LHCN-M2 (cell line): ENCODE measurements at places on chromosomes 16 and 17. TPM values are rescaled to one million over a fixed set of nuclear protein-coding genes. Genes with fewer than 3 reads are reported as not detected.

CCL3 gene
- total RNA-seq = not detected in 2 replicates

CA5A gene
- not detected in 2 replicates for total RNA-seq

DLX4 gene
- total RNA-seq = 0.06 TPM in 1 of 2 replicates, not detected in the other

UBFD1 gene
- total RNA-seq = 156 and 172 TPM in 2 replicates

TBC1D28 gene
- not detected in 2 replicates for total RNA-seq

SLC22A31 gene
- 0.06 TPM in 1 of 2 replicates, not detected in the other for total RNA-seq

TEX19 gene
- total RNA-seq = 0.06 TPM in 2 replicates

TMC8 gene
- not detected in 2 replicates for total RNA-seq

- no peak for DNase-seq
These were observed 16.9 kb downstream of the TMC5 start for GRCh38 chr16:19434584-19434983.

- DNase-seq = no peak
These were observed 408.7 kb upstream of the TNRC6C start for GRCh38 chr17:77549726-77550366.

- no peak for DNase-seq
These were observed 317.6 kb downstream of the SEC14L1 start for GRCh38 chr17:77458202-77459017.

DNA sequence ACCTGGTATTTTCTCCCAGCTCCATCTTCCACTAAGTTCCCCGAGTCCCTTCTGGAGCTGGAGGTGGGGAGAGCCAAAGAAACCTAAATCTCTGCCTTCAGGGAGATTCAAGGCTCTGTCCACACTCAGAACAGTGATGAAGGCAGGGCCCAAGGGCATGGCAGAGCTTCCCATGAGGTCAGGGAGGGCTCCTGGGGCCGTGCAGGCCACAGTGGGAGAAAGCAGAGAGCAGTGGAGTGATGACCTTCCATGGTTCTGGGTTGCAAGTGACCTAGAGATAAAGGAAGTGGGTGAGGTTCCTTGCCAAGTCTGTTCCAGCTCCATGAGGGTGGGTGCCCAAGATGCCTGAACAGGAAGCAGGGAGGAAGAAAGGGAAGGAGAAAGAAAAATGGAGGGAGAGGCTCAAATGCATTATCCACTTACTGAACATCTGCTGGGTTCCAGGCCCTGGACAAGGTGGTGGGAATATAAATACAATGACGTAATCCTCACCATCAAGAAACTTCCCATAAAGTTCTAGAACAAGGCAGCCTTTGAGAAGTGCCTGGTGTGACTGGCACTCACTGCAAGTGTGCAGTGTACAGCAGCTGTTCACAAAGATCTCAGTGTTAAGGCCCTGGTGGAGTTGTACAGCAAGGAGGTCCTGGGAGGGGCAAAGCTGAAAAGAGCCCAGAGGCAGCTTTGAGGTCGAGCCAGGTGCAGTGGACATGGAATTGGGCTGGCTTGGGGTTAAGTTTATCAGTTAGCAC is 13.3 kb downstream of the TBKBP1 start:
- peak; percentile 48 for DNase-seq

GRCh38 chr17:77089124-77089490 is 51.7 kb upstream of the SEC14L1 start:
- no peak for DNase-seq

GRCh38 chr16:53768593-53768992 is 64.6 kb downstream of the FTO start:
- peak; percentile 98 for DNase-seq

GRCh38 chr17:76131692-76132573 is 9.1 kb downstream of the FOXJ1 start:
- no peak for DNase-seq

- DNase-seq = no peak
These were observed 255.3 kb upstream of the CDH11 start for GRCh38 chr16:65377195-65377594.

GRCh38 chr17:36727577-36727976 is 126.2 kb downstream of the MRM1 start:
- no peak for DNase-seq

DNA sequence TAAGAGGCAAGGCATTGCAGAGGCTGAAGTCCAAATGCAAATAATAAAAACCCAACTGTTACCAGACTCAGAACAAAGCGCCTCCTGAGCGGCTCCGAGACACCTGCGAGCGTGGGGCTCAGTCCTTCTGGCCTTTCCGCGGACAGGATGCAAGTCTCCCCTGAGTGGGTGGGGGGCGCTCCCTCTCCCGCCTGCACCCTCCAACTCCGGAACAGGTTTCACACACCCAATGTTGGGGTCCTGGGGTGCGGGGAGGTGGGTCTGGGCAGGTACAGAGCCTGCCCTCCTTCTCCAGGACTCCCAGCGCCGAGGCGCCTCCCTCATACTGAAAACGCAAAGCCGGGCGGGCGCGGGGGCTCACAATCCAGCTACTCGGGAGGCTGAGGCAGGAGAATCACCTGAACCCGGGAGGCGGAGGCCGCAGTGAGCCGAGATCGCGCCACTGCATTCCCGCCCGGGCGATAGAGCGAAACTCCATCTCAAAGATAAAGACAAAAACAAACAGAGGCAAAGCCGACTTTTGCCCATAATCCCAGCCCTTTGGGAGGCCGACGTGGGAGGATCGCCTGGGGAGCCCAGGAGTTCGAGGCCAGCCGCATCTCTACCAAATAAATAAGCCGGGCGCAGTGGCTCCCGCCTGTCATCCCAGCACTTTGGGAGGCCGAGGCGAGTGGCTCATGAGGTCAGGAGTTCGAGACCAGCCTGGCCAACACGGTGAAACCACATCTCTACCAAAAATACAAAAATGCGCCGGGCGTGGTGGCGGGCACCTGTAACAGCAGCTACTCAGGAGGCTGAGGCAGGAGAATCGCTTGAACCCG is 893 bp downstream of the GINS2 start:
- DNase-seq = no peak

DNA sequence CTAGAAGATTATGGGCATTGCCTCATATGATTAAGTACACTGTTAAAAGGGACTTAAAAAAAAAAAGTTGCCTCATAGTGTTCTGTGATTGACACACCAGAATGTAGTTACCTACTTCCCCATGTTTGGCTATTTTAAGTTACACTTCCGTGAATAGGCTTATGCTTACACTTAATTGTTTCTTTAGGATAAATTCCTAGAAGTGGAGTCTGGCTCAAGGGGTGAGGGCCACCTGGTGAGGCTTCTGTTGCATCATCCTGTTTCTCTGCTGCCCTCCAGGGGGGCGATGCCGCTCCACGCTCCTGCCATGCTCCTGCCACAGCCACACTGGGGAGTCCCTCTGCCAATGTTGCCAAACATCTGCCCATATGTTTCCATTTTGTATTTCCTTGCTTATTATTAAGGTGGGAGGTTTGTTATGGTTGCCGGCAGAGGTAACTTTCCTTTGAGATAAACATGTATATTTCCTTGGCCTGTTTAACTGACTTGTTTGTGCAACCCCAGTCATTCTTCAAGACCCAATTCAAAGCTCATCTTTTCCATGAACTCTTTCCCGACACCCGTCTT is 73.1 kb downstream of the KSR1 start:
- no peak for DNase-seq

DNA sequence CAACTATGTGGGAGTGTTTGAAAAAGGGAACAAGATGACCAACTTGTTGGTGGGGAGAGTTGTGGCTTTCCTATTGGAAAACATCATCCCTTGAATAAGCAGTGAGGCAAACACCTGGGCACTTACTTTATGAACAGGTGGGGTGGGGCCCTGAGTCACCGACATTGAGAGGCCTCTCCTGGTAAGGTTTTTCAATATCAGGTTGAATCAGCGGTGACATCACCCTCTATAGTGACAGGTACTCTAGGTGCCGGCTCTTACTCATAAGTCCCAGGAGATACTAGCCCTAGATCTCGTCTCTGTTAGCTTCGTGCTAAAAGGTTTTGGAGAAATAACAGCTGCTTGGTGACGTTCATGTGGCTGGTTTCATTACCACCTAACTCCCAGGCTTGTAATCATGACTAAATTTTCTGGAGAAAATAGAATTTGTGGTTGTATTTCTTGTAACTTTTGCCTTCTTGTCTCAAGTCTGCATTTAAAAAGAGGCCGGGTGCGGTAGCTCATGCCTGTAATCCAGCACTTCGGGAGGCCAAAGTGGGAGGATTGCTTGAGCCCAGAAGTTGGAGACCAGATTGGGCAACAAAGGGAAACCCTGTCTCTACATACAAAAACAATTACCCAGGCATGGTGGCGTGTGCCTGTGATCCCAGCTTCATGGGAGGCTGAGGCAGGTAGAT is 19.3 kb downstream of the CDH1 start:
- peak; percentile 77 for DNase-seq

- no peak for DNase-seq
These were observed 156.6 kb upstream of the SDK2 start for GRCh38 chr17:73800893-73801292.

GRCh38 chr17:80110927-80111701 is 9.7 kb downstream of the GAA start:
- DNase-seq = no peak

- peak; percentile 51 for DNase-seq
These were observed 93.3 kb downstream of the HELZ start for GRCh38 chr17:67151717-67152116.

- no peak for DNase-seq
These were observed 530 bp downstream of the PCGF2 start for GRCh38 chr17:38747463-38748148.

DNA sequence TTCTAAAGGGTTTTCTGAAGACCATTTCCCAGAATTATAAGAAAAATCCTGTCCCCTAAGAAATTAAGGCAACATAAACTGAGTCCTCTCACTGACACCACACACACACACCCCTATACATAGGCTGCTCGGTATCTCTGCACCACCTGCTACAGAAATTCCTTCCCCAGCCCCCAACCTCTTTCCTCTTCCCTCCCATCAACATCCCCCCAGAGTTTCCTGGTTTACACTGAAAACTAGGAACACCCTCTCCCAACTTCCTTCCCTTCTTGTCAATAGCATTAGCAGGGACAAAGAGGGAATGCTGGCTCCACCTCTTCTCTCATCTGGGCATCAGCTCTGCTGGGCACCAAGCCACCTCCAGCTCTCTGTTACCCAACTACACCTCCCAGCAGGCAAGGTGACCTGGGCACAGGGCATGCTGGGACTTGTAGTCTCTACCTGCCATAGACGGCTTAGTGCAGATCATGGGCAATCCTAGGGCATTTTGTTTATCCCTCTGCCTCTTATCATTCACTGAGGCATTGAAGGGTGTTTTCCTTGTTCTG is 15.7 kb downstream of the CAVIN1 start:
- DNase-seq = peak; percentile 68

DNA sequence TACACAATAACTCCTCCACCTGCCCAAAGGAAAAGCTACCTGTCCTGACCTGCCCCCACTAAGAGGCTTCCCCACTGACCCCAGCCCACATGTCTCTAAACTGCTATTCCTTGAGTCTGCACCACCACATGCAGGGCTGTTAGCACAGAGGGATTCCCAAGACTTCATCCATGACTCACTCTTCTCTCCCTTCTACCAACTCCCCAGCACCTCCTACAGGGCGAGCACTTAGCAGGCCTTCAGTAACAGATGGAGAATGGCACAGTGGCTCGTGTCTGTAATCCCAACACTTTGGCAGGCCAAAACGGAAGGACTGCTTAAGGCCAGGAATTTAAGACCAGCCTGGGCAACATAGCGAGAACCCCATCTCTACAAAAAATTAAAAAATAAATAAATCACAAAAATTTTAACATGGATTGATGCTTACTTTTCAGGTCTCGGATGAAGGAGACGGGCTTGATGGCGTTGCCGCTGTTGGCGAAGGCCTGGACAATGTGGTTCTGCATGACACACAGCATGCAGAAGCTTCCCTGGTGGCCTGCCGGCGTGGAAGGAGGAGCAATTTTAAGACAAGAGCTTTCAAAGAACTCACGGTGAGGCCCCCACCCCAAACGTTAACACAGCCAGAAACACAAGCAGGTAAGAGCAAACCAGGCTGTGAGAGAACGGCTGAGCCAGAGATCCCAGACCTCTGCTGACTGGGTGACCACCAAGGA is 12.0 kb downstream of the USP36 start:
- peak; percentile 59 for DNase-seq

DNA sequence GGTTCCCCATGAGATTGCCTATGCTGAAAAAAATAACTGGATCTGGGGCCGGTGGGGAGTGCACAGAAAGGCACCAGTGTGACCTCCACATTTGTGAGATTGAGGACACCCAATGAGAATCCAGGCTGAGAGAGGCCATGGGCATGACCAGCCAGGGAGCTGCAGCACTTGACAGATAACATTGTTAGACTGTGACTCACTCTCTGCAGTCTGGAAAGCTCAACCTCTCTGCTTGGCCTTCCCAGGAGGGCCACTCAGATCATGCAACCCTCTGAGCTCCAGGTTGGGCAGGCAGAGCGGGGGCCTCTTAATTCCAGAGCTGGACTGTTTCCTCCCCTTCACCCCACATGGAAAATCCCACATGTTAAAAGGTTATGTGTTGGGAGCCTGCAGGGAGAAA is 30.1 kb downstream of the FZD2 start:
- DNase-seq = peak; percentile 83

DNA sequence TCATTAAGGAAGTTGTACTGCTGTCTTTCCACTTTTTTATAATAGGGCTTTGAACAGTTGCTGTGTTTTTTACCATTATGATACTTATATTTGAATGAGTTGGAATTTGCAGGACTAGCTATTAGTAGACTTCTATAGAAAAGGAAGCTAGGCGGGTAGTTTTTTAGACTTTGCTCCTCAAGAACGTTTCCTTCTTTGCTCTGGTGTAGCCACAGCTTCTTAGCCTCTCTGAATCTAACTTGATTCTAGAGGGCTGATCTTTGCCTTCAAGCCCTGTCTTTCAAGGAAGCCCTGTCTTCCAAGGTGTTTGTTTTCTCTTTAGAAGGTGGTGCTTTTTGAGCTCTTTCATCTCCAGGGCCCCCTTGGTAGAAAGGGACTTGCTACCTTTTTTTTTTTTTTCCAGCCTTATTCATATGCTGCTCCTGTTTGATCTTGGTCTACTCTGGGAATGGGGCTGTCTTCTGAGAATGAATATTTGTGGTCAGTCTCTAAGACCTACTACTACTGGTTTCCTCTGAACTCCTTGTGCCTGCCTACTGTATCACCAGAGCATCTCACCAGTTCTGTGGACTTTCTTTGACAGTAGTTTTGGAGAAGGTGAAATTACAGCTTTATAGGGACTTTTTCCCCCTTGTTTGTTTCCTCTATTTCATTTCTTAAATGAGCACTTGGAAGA is 52.3 kb upstream of the RASL10B start:
- no peak for DNase-seq

- no peak for DNase-seq
These were observed 112.3 kb upstream of the PMFBP1 start for GRCh38 chr16:72284042-72284789.

- DNase-seq = no peak
These were observed 176.3 kb downstream of the RPTOR start for GRCh38 chr17:80720610-80721577.

- no peak for DNase-seq
These were observed 8.7 kb downstream of the RPS6KB1 start for GRCh38 chr17:59901604-59902003.

GRCh38 chr16:60407034-60407433 is 1629.2 kb downstream of the CDH8 start:
- no peak for DNase-seq
